Stimulated activated naive CD4-positive, alpha-beta T cell treated with Interleukin-2 at 50 U/mL for 16 hours (primary cell): ENCODE measurements at places on chromosomes 5 and 9.
A peak's percentile ranks its signal among the peaks of the same experiment; 100 is the strongest.

GRCh38 chr9:97772145-97772544 is 75.0 kb upstream of the XPA start:
- no peak for DNase-seq

DNA sequence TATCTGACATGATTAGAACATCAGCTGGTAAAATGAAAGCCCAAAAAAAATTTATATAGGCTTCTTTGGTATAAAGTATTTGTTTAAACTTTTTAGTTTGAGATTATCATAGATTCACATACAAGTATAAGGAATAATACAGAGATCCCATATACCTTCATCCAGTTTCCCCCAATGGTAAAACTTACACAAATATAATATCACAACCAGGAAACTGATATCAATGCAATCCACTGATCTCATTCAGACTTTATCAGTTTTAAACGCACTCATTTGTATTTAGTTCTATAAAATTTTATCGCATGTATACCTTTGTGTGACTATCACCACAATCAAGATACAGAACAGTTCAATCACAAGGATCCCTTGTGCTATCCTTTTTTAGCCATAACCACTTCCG is 3.8 kb downstream of the FAM114A2 start:
- DNase-seq, result no peak

DNA sequence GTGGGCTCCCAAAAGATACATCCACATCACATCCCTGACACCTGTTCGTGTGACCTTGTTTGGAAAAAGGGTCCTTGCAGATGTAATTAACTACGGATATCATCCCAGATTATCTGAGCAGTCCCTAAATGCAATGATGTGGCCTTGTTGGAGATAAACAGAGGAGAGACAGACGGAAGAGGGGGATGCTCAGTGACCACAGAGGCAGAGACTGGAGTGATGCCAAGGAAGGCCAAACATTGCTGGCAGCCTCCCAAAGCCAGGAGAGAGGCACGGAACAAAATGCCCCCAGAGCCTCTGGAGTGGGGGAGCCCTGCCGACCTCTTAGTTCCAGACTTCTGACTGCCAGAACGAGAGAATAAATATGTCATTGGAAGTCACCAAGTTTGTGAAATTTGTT is 15.0 kb upstream of the VAV2 start:
- no peak for DNase-seq

DNA sequence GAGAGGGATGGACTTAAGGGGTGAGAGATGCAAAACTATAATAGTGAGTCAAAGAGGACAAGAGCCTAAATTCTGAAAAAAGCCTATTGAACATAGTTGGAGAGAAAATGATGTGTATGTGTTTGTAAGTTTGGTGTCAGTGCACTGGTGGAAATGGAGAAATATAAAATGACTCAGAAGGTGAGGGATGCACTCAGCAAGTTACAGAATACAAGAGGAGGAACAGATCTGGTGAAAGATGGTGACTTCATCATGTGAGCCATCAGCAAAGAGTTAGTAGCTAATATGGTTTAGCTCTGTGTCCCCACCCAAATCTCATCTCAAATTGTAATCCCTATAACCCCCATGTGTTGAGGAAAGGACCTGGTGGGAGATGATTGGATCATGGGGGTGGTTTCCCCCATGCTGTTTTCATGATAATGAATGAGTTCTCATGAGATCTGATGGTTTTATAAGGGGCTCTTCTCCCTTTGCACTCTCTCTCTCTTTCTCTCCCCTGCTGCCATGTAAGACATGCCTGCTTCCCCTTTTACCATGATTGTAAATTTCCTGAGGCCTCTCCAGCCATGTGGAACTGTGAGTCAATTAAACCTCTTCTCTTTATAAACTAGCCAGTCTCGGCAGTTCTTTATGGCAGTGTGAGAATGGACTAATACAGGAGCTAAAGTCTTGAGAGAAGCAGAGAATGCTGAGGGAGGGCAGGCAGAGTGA is 30.4 kb upstream of the FYB1 start:
- no peak for DNase-seq

DNA sequence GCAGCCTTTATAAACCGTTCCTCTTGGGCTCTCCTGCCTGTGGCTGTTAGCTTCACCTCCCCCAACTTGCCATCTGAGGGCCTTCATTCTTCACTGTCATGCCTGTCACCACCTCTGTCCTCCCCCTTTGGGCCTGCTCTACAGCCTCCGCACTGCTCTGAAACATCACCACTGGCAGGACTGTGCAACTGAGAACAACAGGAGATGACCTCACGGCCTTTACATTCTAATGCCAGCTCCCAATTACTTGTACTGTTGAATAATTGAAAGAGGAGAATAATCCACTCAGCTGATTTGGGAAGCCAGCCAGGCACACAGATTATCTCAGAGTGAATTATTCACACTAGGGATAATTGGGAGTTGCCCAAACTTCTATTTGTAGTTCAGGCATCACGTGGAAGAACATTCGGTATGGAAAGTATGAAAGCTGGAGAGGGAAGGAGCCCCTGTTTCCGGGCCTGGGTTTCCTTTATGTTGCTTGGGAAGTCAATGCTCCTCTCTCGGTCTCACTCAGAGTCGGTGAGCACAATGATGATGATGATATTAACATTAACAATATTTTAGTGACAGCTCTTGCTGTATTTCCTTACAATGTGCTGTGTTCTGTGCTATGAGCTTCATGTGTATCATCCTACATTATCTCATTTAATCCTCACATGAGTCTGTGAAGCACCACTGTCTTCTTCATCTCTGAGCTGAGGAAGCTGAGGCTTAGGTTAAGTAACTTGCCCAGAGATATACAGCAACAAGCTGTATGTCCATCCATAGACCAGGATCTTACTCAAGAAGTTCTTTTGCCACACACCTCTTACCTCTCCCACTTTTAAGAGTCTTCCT is 99.3 kb upstream of the LRRTM2 start:
- DNase-seq, result no peak

- no peak for DNase-seq
These were observed 18.2 kb upstream of the STK32A start for GRCh38 chr5:147216552-147217154.

DNA sequence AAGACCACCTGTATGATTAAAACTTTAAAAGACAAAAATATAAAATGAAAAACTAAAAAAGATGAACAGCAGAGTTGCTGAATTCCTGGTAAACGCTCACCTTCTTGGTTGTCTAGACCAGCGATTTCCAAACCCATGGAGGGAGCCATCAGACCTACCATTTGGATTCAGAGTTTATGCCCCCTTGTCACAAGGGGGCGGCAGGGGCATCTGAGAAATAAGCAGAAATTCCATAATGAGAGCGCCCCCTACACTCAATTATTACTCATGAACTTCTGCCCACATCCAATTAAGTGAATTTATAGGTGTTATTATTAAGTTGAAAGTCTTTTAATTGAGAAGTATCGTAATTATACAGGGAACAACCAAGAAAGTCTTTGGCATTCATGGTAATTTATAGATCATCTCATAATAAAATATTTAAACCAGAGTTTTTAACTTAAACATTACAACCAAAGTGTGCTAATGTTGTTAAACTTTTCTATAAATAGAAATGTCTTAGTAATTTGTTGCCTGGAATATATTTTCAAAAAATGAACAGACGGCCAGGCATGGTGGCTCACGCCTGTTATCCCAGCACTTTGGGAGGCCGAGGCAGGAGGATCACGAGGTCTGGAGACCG is 35.2 kb upstream of the SPATA31C2 start:
- DNase-seq, result peak; percentile 11

DNA sequence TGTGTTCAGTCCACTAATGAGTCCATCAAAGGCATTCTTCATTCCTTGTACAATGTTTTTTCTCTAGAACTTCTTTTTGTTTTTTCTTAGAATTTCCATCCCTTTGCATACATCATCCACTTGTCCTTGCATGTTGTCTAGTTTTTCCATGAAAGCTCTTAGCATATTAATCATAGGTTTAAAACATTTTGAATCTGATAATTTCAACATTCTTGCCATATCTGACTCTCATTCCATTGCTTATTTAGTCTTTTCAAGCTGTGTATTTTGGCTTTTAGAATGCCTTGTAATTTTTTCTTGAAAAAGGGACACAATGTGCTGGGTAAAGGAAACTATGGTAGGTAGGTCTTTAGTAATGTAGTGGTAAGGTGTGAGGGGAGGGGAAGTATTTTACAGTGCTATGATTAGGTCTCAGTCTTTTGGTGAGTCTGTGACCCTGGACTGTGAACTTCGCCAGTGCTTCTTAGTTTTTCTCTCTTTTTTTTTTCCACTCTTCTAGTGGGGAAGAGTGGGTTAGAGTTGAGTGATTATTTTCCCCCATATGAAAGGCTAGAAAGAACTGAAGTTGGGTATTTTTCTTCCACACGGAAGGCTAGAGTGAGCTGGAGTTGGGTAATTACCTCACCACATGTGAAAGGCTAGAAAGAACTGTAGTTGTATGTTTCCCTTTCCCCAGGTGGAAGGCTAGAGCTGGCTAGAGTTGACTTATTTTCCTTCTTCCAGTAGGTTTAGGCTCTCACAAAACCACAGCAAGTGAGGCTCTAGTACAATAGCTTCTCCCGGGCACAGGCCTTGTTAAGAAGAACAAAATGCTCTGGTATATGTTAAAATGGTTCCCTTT is 172.1 kb downstream of the SNX18 start:
- DNase-seq, result no peak

DNA sequence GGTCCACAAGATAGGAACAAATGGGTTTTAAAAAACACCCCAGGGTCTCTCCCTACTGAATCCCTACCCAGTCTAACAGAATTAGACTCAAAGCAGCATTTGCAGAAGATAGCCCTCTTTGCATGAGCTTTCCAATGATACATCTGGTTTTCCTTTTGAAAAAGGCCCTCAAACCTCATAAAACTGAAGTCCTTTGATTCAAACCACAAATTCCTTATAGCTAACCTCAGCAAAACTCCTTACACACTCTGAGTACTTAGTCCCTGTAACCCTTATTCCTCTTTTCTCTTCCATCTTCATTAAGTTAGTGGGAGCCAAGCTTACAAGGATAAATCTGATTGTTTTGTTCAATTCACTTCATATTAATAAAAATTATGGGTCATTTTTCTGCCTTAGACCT is 90.5 kb upstream of the TNC start:
- DNase-seq, result no peak

DNA sequence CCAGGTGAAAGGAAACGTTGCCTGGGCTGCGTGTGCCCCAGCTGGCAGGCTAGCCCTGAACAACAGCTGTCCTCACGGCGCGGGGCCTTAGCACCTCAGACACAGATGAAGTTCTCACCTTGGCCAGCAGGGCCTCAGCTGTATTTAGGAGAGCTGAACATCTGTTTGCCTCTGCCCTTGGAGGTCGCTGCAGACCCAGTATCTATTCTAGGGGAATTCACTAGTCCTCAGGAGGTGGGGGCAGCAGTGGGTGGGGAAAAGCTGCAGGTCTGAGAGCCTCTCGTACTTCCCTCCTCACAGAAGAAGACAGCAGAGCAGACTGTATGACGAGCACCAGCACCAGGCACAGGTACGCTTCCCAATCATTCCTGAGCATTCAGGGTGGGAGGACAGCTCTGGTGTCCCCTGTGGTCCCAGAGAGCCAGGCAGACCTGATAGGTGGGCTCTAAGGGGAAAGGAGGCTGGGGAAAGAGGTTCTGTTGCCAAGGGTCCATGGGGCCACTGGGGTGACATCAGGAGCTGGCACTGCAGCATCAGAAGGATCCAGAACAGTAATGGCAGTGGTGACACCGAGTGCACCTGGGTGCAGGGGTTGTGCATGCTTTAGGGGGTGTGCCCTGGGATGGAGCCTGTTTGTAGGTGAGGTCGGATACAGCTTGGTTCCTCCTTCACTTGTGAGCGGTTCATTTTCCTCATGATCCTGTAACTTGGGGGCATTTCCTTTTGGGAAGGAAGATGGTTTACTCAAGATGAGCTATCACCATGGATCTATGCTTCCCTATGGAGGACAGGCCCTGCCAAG is 13.8 kb downstream of the CD74 start:
- DNase-seq, result no peak

DNA sequence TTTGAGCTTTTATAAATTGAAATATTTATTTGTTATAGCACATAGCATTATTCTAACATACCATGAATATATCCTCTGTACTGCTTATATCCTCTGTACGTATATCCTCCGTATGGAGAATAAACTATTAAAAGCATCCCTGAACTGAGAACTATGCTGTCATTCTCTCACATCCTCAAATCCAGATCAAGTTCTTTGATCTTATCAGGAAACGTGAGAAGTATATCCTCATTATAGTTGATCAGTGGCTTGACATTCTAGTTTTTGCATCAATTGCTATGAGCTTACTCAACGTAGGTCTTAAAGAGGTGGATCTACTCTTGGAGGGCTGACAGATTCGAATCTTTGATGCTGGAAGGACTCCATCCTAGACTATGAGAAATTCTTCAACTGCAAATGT is 37.4 kb downstream of the IL7R start:
- no peak for DNase-seq

- DNase-seq, result no peak
These were observed 114.0 kb downstream of the DNAH5 start for GRCh38 chr5:13830536-13830935.

DNA sequence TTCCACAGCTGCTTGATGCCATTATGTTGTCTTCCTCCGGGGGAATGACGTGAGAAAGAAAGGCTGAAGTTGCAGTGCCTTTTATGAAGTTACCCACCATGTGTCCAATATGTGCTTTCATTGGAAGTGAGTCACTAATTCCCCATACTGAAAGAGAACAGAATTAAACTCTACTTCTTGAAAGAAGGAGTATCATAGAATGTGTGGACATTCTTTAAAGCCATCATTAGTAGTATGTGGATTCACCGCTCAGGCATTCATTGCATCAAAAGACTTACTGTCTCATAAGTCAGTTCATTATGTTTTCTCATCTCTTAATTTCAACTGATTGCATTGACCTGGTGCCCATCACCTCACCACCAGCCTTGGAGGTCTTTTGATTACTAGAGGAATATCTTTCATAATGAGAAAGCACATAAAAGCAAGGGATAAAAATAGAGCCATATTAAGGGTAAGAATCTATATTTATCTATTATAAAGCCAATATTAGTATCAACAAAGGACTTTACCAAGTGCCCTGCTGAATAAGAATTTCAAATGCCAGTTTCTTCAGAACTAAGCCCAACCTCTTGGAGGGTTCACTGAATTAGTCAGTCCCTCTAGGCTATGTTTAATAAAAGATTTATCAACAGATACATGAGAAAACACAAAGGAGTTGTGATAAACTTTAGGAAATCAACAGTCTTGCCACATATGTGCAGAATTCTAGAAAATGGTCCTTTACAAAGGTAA is 516.1 kb downstream of the NTRK2 start:
- no peak for DNase-seq
